NCI-H1048 (cell line): ENCODE measurements at places on chromosomes 7 and 10.

- peak; percentile 28 for DNase-seq
These were observed 2.0 kb downstream of the FBXL15 start for GRCh38 chr10:102422545-102423129.

DNA sequence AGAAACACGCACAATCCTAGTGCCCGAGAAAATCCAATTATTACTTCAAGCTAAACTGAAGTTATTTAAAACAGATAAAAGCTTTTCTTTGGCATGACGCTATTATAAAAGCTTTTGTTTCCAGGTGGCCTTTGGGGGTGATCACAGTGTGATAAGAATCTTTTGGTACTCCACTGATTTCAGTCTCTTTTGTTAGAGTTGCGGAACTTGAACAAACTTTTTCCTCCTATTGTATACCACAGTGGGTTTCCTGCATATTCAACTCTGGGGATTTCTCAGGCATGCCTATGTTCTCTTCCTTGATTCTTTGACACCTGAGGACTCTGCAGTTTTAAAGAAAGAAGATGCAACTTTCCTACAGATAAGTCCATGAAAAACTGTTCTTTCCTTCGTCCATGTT is 99.7 kb upstream of the PITRM1 start:
- no peak for DNase-seq

DNA sequence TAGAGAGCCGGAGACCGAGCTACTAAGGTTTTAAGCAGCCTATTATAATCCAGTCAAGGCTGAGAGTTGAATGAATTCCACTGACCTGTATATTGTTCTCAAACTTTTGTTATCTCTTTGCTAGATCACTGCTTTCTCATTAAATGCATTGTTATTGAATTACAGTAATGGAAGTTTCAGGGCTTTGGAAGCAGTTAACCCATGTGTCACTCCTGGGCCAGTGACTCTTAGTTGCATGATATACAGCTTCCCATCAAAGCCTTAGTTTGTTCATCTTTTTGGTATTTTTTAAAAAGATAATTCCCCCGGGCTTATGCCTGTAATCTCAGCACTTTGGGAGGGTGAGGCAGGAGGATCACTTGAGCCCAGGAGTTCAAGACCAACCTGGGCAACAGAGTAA is 55.4 kb upstream of the KIAA1217 start:
- DNase-seq = no peak

- DNase-seq = no peak
These were observed 365.1 kb downstream of the WDR11 start for GRCh38 chr10:121216295-121216694.

- DNase-seq = no peak
These were observed 59.4 kb downstream of the SHH start for GRCh38 chr7:155752756-155753445.
